ENCODE measurements at places on chromosomes 1 and 21. TPM values are rescaled to one million over a fixed set of nuclear protein-coding genes. Genes with fewer than 3 reads are reported as not detected.

DNA sequence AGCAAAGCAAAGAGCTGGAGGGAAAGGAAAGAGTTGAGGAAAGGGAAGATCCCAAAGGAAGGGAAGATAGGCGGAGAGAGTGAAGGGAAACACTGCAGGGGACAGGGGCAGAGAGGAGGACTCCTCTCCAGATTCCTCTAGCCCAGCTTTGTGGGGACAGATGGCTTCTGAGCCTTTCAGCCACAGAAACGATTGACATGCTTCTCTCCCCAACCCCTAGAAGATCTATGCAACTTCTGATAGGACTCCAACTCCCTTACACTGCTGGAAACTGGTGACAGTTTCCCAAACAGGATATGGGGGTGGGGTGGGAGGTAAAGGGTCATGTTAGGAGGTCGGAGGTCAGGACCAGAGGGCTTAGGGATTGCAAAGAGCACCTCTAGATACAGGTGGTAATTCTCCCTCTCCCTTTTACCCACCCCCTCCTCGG, 6.5 kb downstream of the MEX3A start:
- no peak overlapping the region for H3K27ac ChIP-seq
- H3K4me1 ChIP-seq: peaks cover 11% of the 10 kb centered on the region
- DNase-seq: no peak
- no peaks in the 10 kb centered on the region for H3K36me3 ChIP-seq
- no peaks in the 10 kb centered on the region for H3K27me3 ChIP-seq

GPR37L1 gene
- 0.44 TPM for total RNA-seq

DNA sequence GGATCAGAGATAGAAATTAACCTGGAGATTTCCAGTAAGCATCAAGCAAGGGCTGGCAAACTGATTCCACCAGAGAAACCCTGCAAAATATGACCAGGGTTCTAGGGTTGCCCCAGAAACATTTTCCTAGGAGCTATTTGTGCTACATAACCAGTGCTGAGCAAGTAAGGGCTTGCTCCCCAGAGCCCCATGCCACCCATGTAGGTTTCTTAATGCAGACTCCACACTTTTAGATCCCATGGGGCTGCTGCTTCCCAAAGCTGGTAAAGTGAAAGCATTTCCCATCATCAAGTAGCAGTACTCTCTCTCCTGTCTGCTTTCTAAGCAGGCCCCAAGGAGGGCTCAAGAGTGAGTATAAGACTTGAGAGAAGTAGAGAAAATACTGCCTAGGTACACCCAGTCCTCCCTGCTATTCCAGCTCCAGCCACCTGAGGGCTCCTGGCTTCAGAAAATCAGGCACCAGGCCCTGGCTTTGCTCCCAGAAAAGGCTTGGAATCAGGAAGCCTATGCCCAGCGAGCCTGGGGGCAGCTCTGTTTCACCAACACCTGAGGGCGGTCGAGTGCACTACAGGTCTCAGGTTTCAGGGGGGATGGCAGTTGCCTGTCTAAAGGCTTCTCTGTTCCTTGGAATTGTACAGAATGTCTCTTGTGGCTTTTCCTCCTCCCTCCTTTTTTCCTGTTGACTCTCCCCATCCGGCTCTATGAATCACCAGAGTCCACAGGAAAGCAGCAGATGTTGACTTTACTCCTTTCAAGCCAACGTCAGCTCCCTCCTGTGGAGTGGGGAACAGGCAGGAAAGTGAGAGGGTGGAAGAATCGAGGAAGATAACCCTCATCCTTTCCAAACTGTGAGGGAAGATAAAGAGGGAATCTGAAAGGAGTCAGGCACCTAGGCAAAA, 6.2 kb upstream of the ANKRD35 start:
- no peaks in the 10 kb centered on the region for H3K27me3 ChIP-seq
- H3K36me3 ChIP-seq: no peaks in the 10 kb centered on the region
- peak; percentile 97 for DNase-seq
- peak overlapping the region; percentile 89 for H3K27ac ChIP-seq
- H3K4me1 ChIP-seq: peaks cover 25% of the 10 kb centered on the region

LRRC53 gene
- not detected for total RNA-seq

GRCh38 chr21:40194185-40194980, 327.1 kb downstream of the PCP4 start:
- no peaks in the 10 kb centered on the region for H3K4me1 ChIP-seq
- no peaks in the 10 kb centered on the region for H3K36me3 ChIP-seq
- H3K27ac ChIP-seq: no peak overlapping the region
- DNase-seq: no peak

DNA sequence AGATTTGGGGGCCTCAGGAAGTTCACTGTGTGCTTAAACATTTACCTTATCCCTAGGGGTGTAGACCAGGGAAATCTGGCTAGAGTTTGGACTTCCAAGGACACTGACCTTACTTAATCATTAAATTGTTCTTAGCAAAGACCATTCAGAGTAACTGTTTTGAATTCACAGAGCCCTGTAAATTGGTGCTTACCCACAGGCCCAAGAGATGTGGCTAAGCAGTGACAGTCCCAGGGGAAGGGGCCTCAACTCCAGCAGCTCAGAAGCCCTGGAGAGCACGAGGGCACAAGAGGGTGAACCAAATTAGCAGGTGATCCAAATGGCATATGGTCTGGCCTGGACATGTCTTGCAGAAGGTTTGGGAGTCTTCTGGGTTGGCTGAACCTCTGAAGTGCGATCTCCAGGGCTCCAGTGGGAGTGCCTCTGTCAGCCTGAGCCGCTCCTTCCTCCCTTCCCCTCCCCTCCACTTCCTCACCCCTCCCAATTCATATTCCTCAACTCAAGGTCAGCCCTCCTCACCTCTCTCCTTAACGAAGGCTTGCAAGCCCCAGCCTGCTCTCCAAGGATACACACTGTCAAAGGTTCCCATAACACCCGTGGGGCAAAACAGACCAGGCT, 4.3 kb downstream of the PAQR7 start:
- H3K4me3 ChIP-seq: no peak overlapping the region
- DNase-seq: no peak
- peak overlapping the region; percentile 60 for H3K27ac ChIP-seq

- no peak overlapping the region for H3K4me3 ChIP-seq
- H3K4me1 ChIP-seq: no peaks in the 10 kb centered on the region
- no peak overlapping the region for H3K27ac ChIP-seq
- peaks cover 2% of the 10 kb centered on the region for H3K36me3 ChIP-seq
- no peaks in the 10 kb centered on the region for H3K27me3 ChIP-seq
These were observed 17.2 kb downstream of the CSRP1 start for GRCh38 chr1:201489643-201490261.

- no peak for DNase-seq
- H3K4me1 ChIP-seq: no peaks in the 10 kb centered on the region
- H3K27me3 ChIP-seq: no peaks in the 10 kb centered on the region
- no peak overlapping the region for H3K4me3 ChIP-seq
- H3K36me3 ChIP-seq: no peaks in the 10 kb centered on the region
These were observed 91.0 kb upstream of the PPM1J start for GRCh38 chr1:112806090-112806642.

DNA sequence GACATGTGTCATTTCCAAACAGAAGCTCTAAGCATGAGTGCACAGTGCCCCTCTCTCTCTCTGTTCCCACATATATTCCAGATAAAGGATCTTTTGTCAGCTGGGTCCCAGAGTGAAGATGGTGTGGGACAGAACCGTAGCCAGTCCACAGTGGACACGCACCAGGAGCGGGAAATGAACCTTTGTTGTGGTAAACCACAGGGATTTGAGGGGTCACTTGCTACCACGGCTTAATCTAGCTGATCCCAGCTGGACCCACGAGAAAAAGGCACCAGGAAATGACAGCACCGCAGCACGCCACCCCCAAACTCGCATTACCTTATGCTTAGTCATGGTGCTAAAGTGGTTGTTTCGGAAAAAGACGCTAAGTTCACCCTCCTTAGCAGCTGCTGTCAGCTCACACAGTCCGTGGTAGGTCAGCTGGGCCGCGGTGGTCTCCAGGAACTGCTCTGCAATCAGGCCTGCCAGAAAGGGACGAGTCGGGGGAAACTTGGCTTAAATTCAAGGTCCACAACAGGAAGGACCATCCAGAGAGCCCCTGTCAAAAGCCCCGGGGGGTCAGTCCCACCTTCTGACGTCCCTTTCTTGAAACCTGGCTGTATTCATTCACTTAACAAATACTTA, 7.5 kb downstream of the MINDY1 start:
- DNase-seq: no peak
- H3K4me1 ChIP-seq: peaks cover 5% of the 10 kb centered on the region
- H3K4me3 ChIP-seq: no peak overlapping the region
- no peaks in the 10 kb centered on the region for H3K36me3 ChIP-seq

DNA sequence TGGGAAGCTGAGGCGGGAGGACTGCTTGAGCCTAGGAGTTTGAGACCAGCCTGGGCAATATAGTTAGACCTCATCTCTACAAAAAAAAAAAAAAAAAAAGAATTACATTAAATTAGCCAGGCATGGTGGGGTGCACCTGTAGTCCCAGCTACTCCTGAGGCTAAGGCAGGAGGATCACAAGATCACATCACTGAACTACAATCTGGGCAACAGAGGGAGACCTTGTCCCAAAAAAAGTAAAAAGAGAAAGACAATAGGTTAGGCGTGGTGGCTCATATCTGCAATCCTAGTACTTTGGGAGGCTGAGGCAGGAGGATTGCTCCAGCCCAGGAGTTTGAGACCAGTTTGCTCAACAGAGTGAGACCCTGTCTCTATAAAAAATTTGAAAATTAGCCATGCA, 130.3 kb downstream of the TIAM1 start:
- no peak for DNase-seq
- H3K27me3 ChIP-seq: no peaks in the 10 kb centered on the region
- no peaks in the 10 kb centered on the region for H3K4me1 ChIP-seq
- H3K36me3 ChIP-seq: no peaks in the 10 kb centered on the region

- no peak for DNase-seq
- H3K4me3 ChIP-seq: no peak overlapping the region
- no peaks in the 10 kb centered on the region for H3K4me1 ChIP-seq
- H3K36me3 ChIP-seq: no peaks in the 10 kb centered on the region
- no peak overlapping the region for H3K27ac ChIP-seq
- H3K27me3 ChIP-seq: no peaks in the 10 kb centered on the region
These were observed 1347.0 kb upstream of the ADGRL2 start for GRCh38 chr1:80453775-80454174.

DNA sequence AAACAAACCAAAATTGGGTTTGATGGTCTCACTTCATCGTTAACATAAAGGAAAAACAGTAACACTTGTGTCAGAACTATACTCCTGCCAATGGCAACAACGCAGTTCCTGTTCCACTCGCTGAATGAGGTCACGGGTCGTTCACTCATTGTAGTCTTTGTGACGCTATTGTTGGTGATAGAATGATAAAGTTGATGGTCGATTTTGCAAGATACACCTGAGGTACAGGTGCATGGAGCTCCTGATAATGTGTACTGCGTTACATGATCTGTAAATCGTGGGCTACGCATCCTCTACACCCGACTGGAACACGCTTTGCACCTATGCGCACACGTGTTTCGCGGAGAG, 391 bp upstream of the CENPS start:
- no peak for DNase-seq
- H3K36me3 ChIP-seq: no peaks in the 10 kb centered on the region
- H3K4me3 ChIP-seq: peak overlapping the region; percentile 83
- H3K27ac ChIP-seq: peak overlapping the region; percentile 87
- H3K4me1 ChIP-seq: no peaks in the 10 kb centered on the region

DNA sequence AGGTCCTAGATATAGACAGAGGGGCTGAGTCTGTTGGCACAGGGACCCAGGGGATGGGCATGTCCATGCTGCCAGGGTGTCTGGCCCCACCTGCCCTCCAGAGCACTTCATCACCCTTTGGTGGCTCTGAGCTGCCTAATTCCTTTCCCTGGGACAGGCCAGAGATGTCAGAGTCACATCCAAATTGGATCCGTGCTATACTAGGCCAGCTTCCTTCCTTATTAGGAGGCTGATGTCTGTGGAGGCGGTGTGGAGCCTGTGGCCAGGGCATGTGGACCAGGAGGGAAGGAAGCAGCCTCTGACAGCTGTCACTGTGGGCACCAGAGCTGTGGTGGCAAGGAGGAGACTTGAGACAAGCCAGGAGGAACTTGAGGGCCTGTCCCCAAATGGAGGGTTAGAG, 77.7 kb upstream of the TMEM51 start:
- H3K4me3 ChIP-seq: no peak overlapping the region
- H3K36me3 ChIP-seq: no peaks in the 10 kb centered on the region
- H3K27ac ChIP-seq: no peak overlapping the region
- no peaks in the 10 kb centered on the region for H3K27me3 ChIP-seq
- H3K4me1 ChIP-seq: no peaks in the 10 kb centered on the region

DNA sequence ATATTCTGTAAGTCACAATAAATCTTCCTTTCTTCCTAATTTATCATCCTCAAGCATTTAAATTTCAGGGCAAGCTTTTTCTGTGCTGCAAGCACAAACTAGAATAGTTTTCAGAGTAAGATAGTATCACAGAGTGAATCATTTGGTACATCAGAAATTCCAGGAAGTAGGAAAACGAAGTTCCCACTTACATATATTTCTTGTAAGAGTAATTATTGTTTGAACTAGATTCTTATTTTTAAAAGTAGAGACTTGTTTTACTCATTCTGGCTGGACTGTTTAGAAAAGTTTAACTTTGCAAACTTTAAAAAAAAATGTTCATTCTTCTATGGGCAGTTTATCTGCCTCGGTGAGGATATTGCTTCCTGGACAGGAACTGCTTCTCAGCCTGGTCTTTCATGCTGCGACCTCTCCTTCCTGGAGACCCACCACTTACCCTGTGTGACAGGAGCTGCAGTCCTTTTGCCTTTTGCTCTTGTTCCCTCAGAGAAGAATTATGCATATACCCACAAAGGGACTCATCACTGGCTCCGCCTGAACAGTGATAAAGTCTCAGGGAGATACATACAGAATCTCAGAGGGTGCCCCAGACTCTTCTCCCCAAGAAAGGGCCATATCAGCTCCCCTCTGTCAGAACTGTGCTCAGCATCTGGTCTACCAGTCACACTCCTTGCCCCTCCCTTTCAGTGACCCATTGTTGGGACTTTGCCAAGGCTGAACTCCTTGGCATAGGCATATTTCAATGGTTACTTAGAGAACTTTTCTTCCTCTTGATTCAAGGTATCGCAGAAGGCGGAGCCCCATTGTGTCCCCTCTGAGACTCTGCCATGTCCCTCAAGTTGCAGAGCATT, 102.7 kb upstream of the CD55 start:
- no peaks in the 10 kb centered on the region for H3K4me1 ChIP-seq
- no peaks in the 10 kb centered on the region for H3K27me3 ChIP-seq
- H3K4me3 ChIP-seq: no peak overlapping the region
- no peak overlapping the region for H3K27ac ChIP-seq
- no peak for DNase-seq

All from Panc1 (cell line).